ENCODE measurements at places on chromosomes 1 and 21.

- DNase-seq, result no peak
Measured at GRCh38 chr21:37130971-37131370, 57.9 kb downstream of the TTC3 start.

GRCh38 chr21:39111931-39112550, 71.2 kb downstream of the PSMG1 start:
- DNase-seq, result no peak

- no peak for DNase-seq
Measured at GRCh38 chr1:242002072-242002471, 3.2 kb upstream of the MAP1LC3C start.

DNA sequence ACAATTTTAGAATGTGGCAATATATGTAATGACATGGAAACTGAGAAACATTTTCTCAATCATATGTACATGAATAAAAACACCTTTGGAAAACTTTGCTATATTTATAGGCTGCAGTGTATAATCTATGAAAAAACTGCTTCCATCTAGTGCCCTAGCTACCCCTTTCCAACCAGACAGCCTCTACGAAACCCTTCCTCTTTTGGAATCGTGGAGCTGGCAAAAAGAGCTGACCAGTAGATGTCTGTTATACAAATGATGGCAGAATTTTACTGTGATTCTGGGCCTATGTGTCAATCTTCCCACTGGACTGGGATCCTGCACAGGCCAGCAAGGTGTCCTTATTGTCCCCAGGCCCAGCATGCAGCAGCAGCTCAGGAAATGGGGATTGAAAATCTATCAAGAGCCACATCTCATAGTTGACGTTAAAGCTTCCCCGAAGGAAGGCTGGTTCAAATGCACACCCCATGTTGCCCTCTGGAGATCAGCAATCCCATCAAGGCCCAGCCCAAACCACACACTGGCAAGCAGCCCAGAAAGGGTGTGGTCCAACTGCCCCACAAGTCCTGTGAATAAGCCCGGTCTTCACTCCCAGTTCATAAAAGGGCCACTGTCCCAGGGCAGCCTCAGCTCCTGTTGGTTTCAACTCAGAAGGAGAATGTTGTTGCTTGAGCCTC, 8.8 kb upstream of the FAM20B start:
- no peak for DNase-seq

DNA sequence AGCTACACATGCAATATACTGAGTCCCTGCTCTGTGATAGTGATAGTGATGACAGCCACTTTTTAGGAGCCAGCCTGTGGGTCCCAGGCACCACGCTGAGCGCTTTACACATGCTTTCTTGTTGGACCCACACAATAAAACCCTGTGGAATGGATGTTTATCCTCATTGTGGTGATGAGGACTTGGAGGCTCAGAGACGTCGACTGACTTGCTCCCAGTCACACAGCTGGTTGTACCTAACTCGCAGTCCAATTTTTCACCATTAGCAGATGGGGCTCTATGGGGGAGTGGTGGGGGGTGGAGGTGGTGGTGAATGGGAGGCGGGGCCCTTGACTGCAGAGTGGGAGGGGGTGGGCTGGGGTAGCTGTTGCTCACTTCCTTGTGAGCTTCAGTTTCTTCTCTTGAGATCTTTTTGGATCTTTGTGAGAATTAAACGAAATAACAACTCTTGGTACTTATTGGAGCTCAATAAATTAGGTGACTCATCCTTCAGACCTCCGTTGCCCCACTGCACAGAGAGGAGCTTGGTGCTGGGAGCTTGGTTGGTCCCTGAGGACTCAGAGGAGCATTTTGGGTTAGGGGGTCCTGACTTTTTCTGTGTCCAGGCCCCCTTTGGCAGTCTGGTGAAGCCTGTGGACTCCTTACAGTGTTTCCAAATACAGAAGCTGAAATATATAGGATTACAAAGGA, 61.8 kb upstream of the CD1D start:
- DNase-seq, result no peak

- no peak for DNase-seq
Measured at GRCh38 chr1:28249013-28249865, 10.1 kb upstream of the SESN2 start.

DNA sequence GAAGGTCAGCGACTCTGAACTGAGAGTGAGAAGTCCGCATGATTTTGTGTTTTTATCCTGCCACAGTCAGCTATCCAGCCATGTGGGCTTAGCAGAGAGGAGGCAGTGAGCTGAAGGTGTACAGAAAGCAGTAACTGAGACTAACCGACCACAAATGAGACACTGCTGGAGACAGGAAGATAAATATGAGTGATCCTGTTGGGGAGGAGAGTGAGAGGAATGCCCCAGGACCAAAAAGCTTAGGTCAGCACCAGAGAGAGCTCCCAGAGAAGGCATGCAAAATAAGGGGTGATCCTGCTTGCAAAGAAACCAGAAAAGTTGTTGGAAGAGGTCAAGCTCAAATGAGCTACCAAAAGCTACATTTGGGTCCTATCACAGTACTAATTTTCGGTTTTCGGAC, 63.7 kb downstream of the HLCS start:
- DNase-seq, result no peak

- DNase-seq, result no peak
Measured at GRCh38 chr1:51385776-51386175, 55.4 kb upstream of the TTC39A start.

DNA sequence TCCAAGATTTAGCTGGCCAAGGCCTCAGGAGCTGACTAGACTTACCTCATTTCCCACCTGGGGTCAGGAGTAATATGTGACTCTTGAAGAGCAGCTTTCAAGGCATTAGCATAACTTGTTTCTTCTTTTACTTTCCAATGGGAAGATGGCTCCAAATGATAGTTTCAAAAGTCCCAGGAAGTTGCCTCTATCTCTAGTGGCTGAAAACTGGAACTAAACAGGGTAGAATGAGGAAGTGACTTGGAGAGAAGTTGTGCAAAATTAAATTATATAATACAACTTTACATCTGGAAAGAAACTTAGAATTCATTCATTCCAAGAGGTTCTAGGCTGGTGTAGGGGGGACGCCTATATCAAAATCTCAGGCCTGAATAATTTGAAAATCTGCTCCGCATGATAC, 250.1 kb upstream of the FMN2 start:
- DNase-seq, result no peak

DNA sequence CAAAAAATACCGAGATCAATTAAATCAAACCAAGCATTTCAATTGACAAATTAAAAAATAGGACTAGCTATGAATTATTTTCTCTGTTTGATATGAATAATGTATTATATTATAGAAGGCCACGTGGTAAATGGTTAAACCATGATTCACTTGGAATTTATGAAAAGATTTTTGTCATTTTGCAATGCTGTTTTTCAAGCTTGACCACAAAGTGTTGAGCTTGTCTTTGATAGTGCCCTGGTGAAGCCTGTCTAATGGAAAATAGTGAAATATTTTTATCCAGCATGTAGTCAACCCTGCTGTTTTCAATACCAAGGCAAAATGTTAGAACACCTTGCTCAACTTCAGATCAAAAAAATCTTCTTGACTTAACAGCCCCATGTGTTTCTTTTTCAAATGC, 288.0 kb upstream of the PRMT6 start:
- DNase-seq, result no peak

DNA sequence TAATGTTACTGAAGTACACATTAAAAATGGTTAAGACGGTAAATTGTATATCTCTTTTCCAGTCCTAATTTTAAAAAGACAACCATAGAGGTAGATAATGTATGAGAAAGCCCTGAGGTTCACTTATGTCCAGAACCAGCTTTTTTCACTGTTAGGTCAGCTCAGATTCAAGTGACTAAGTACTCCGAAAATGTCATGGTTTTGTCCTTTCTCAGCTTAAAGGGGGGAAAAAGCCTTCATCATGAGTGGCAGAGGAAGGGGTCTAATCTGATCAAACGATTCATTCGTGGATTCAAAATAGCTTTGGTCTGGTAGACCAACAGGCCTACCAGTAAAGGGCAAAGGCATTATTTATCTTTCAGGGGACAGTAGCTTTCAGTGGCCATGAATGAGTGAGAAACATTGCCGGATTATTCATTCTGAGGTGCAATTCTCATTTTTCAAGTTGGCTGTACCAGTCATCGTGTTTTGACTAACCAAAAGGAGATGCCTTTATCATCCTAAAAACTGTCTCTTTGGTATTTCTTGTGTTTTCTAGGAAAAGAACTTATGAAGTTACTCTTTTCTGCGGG, 208.4 kb downstream of the HHIPL2 start:
- no peak for DNase-seq

DNA sequence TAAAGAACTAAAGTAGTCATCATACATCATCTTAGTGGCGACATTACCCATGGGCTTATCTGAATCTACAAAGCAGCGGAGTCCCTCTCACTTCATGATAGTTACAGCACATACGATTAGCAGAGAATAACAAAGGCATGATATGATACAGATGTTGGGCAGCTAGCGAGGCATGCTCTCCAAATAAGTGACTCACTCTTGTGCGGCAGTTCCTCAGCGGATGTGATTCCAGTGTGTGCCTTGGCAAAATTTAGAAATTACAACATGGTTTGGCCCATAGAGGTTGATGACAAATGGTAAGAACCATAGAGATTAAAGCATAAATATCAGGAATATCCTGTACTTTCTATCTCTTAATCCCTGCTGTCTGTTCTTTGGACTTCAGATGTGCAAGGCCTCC, 48.1 kb upstream of the PAXBP1 start:
- DNase-seq, result no peak

DNA sequence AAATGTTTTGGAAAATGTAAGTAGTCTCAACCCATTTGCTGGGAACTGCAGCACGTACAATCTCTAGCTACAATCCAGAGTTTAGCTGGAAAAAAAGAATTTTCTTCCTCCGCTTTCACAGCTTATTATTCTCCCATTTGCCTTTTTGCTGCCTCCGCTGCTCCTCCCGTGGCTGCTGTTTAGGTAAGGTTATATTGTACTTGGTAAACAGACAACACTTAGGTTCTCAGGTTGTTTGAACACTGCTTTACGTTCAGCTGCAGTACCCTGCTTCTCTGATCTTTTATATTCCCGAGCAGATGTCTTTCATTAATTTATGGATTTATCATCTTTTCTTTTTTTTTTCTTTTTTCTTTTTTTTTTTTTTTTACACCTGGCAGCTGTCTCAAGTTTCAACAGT, 14.3 kb downstream of the PROX1 start:
- no peak for DNase-seq

All from activated naive CD8-positive, alpha-beta T cell treated with anti-CD3 and anti-CD28 coated beads, Interleukin-2, amount 10 ng/mL, durations not matched to agents 7 days and 5 days (primary cell).